ENCODE measurements at places on chromosomes 5 and 9. TPM values are rescaled to one million over a fixed set of nuclear protein-coding genes. Genes with fewer than 3 reads are reported as not detected.

Gene SPARC
- 5,773 TPM for polyA plus RNA-seq

DNA sequence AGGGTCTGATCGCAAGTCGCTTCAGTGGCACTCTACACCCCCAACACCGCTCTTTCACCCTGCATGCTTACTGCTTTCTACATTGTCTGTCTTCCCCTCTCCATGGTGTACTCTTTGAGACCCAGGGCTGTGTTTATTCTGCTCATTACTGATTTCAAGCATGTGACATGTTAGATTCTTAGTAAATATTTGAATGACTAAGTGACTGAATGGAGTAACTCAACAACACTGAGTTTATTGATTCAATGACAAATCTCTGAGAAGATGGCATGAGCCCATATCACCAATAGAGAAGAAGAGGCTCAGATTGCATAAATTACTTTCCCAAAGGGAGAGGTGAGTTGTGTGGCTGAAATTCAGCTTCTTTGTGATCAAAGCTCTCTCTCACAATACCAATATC is 89.7 kb upstream of the OSMR start:
- no peak for DNase-seq

DNA sequence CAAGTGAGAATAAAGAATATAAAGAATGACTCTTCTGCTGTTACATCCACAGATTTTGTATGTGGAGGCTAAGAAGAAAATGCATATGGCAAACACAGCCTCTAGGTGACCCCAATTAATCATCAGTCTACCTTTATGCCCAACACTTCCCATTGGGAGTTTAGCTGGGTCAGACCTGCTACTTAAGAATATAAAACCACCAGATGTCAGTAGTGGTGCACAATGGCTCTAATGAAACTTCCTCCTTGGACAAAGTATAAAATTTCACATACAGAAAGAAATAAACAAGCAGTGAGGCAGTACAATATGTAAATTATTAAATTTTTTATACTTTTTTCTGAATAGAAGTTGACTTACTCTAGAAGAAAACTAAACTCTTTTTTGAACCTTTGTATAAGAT is 539.9 kb downstream of the BRINP1 start:
- no peak for DNase-seq

Gene UBAC1
- polyA plus RNA-seq, result 35.8 TPM
